NCI-H510A treated with DMSO at 0.1 percent for 48 hours (cell line): ENCODE measurements at places on chromosomes 7 and 10.

GRCh38 chr7:101239191-101239950 is 1.8 kb upstream of the CLDN15 start:
- DNase-seq = no peak

- DNase-seq = peak; percentile 16
Observed at GRCh38 chr10:13659887-13660550, 73.3 kb downstream of the PRPF18 start.

DNA sequence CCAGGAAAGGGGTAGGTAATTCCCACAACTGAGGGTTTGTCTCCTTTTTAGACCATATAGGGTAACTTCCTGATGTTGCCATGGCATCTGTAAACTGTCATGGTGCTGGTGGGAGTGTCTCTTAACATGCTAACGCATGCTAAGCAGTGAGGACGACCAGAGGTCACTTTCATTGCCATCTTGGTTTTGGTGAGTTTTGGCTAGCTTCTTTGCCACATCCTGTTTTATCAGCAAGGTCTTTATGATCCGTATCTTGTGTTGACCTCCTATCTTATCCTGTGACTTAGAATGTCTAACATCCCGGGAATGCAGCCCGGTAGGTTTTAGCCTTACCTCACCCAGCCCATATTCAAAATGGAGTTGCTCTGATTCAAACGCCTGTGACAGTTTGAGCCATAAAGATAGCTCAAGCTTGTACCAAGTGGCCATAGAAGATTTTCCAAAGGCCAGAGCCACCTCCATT is 176.0 kb upstream of the NAMPT start:
- no peak for DNase-seq

GRCh38 chr7:151152643-151153513 is 14.6 kb downstream of the GBX1 start:
- DNase-seq = no peak

- no peak for DNase-seq
Observed at GRCh38 chr10:61410353-61411070, 42.7 kb downstream of the TMEM26 start.

DNA sequence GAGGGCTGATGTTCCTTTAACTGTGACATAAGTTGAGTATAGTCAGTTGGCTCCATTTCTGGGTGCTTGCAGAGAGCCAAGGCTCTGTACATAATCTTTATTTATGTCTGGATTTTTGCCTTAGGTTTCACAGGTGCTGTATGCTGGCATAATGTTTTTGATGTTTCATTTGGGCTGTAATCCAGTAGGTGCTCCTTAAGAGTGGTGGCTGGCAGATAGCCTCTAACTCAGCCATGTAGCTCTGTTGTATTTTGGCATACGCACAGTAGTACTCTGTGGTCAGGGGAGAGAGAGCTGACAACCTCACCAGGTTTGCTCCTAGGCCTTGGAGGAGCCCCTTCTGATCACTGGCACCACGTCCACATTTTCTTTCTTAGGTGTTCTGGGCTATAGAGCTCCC is 61.1 kb downstream of the RNF133 start:
- DNase-seq = no peak

DNA sequence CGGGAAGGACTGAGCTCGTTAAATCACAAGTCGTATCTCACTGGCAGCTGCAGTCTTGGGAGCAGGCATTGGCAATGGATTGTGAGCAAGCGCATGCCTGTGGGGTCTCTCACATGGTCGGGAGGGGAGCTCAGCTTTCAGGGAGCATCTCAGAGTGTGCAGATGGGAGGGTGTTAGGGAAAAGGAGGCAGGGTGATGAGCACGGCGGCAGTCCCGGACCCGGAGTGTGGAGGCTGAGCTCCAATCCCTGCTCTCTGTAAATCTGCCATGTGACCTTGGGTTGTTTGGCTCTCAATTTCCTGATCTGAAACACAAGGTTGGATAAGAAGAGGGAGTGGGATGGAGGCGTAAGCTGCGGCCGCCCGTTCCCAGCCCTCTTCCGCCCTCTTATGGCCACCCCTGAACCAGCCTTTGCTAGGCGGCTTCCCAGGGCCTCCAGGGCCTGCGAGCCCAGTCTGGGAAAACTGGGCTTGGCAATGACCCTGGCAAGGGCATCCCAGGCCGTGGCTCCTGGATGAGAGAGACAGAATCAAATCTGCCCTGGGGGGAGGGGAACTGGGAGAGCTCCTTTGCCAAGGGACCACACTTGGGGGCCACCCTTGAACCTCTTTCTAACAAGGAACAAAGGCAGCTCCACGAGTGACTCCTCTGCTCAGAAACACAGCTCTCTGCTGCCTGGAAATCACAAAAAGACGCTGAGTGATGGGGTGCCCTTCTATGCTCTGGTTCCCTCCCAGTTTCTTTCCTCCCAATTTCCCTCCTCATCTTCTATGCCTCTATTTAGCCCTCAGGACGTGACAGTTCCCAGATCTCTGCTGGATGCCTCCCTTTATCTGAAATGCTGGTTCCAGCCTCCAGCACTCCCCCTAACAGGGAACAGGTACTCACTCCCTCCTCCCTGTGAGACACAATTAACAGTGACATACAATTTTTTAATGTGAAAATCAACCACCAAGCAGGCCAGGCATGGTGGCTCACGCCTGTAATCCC is 41.7 kb upstream of the LOXL4 start:
- DNase-seq = peak; percentile 89

DNA sequence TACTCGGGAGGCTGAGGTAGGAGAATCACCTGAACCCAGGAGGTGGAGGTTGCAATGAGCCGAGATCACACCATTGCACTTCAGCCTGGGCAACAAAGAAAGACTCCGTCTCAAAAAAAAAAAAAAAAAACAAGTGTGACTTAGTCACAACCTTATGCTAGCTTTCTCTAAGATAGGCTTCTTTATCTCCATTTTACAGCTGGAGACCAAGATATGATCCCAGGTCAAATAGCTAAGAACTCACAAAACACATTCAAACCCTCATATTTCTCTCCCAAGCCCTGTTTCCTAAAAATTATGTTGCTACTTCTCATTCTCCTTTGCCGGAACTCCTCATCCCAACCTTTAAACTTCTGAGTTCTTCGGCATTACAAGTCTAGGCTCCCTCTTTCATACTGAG is 13.0 kb upstream of the DHTKD1 start:
- DNase-seq = no peak

- DNase-seq = peak; percentile 43
Observed at GRCh38 chr10:1454428-1454827, 282.9 kb downstream of the ADARB2 start.

GRCh38 chr10:4344492-4344994 is 481.5 kb upstream of the AKR1E2 start:
- DNase-seq = no peak

GRCh38 chr10:94083662-94084265 is 90.0 kb downstream of the PLCE1 start:
- no peak for DNase-seq

- DNase-seq = no peak
Observed at GRCh38 chr10:47046321-47047126, 135.3 kb downstream of the PTPN20 start.

- no peak for DNase-seq
Observed at GRCh38 chr7:29651477-29651876, 87.8 kb downstream of the PRR15 start.

DNA sequence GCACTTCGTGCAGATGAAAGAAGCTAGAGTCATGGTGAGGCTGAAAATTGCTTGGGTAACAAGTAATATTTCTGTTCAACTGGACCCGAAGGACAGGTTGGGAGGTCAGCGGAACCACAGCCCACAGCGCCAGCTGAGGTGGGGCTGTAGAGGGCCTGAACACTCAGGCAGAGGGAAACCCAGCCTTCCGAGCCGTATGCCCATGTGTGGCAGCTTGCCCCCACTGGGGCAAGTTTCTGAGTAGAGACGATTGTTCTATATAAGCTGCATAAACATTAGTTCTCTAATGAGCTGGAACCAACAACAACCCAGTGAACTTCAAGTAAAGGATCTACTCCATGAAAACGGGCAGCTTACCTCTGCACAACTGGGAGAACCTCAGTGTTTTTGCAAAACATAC is 58.4 kb upstream of the TNS3 start:
- no peak for DNase-seq

DNA sequence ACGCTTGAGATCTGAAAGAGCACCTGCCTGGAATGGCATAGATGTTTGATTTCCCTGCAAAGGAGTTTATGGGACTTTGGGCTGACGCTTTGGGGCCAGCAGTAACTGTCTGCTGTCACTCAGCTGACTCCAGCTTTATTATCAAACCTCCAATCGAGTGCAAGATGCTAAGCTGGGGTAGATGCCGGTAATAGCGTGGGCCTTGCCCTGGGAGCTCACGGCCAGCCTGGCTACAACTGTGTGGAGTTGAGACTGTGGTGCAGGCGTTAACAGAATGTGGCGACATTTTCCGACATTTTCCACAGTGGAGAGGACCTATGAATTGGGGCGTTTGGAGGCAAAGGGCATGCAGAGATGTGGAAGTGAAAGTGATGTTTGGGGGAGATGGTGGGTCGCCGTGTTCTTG is 1.3 kb downstream of the CHST12 start:
- no peak for DNase-seq

GRCh38 chr7:72159911-72160310 is 252.2 kb downstream of the CALN1 start:
- DNase-seq = no peak

- DNase-seq = no peak
Observed at GRCh38 chr10:124232686-124233545, 139.5 kb upstream of the CHST15 start.

DNA sequence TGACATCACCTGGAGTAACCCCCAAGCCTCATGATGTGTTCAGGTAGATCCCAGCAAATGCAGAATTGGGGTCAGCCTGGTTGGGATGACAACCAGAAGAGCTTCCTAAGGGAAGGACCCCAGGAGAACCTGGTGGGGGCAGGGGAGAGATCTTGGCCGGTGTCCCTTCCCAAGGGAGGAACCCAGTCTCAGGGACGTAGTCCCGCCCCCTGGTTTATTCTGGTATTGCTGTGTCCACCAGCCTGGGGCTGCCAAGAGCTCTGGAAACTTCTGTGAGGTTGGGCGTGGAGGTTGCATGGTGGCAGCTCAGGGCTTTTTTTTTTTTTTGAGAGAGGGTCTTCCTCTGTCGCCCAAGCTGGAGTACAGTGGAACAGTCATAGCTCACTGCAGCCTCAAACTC is 19.4 kb downstream of the GTF2IRD1 start:
- no peak for DNase-seq

GRCh38 chr10:77636967-77637531 is 559 bp downstream of the KCNMA1 start:
- peak; percentile 46 for DNase-seq

DNA sequence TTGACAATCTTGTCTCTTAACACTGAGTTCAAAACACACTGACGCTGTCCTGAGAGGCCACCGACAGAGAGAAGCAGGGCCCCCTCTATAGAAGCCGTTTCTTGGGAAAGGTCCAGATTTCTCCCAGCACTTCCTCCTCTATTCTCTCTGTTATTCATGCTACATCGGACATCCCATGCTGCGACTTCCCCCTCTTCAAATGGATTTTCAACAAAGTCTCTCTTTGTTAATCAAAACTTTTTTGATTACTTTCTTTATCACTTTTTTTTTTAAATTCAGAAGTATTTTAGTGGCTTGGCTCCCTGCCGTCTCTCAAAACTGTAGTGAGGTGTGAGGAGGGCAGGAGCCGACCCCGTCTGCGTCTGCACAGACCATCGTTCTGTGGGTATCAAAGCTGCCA is 298.9 kb upstream of the PITRM1 start:
- no peak for DNase-seq
